ENCODE measurements at places on chromosomes 12 and 14.

DNA sequence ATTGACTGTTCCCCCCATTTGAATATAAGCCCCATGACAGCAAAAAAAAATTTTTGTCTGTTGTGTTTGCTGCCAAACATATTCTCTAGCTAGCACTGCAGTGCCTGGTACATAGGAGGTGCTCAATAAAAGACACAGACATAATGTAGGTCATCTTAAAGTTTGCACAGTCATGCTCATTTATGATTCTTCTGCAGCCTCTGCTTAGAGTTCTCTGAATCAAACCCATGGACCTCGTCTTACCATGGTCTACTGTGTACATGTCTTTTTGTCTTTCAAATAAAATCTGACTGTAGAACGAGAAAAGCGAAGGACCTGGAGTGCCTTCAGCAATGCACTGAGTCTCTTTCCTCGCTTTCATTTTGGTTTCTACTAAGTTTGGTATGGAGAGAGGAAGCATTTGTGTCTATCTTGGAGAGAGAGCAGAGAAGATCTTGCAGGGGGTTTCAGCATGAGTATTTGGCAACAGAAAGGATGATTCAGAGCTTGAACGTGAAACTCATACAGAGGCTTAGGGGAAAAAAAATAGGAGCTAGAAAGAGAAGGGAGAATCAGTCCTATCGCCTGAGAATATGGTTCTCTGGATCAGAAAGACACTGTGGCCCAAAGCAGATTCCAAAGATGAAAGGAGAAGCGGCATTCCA, 38.8 kb upstream of the TMCC3 start:
- no peak for DNase-seq

DNA sequence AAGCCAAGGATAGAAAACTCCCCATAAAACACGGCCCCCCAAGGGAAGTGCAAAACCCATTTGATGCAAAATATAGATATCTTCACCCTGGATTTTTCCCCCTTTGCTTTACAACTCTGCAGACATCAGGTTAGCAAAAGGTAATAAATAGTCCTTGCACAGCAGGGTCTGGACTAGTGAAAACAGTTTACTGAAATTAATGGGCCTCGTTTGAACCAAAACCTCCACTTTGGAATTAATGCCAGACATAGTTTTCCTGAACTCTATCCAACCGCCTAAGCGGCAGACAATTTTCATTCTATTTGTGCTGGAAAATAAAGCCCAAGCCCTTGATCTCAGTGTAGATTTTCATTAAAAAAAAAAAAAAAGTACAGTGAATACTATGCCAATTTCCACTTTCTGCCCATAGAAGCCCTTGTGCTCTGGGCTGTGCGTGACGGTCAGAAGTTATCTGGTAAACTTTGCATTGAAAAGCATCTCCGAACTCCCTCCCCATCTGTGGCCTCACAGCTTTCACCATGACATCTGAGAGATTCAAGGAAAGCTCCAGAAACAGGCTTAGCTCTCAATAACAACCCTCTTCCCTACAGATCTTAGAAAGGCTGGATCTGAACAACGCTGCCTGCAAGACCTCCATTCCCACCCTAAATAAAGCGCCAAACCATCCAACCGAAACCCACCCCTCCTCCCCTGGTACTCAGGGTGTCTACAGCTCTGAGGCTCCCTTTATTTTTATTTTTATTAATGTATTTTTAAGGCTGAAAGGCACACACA, 11.0 kb upstream of the IRF2BPL start:
- no peak for DNase-seq

DNA sequence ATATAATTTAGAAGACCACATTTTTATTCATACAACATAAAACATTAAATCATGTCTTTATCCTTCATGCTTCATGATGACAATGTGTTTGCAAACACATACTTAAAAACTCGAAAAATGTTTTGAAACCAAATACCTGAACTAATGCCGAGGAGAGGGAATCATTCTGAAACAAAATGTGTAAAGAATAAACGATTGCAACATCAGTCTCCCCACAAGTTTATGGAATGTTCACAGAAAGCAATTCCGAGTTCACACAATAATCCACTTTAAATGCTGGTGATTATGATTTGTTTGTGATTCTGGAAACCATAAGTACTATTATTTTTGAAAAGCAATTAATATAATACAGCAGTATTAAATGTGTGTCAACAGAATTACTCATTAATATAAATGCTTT, 84.5 kb upstream of the PDZRN4 start:
- no peak for DNase-seq

DNA sequence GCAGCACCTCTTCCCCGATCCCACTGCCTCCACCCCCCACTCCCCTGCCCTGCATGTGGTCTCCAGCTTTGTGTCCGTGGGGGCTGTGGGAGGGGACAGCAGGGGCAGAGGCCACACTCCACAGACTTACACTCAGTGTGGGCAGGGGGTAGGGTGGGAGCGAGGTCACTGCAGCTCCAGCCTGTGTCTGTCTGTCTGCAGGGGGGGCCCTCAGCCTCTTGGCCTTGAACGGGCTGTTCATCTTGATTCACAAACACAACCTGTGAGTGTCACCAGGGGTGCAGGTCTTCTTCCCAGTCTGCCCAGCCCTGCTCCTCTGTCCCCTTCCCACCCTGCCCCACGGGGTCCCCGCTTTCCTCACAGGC, 6.5 kb downstream of the NOC4L start:
- no peak for DNase-seq

DNA sequence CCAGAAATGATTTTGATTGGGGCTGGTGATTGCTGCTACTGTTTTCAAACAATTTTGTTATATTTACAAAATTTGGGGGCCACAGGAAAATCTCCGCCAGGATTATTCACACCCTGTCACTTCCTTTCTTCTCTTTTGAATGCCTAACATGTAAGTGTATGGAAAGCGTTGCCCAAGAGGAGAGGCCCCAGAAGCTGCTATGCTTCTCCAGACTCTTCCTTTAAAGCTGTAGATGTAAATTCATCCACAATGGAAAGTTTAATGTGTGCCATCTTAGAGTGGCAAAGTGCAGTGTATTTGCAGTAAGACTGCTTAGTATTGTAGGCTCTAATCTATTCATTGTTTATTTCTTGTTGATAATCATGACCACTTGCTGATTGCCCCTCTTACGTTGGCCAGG, 136.7 kb upstream of the LRIG3 start:
- DNase-seq, result no peak

DNA sequence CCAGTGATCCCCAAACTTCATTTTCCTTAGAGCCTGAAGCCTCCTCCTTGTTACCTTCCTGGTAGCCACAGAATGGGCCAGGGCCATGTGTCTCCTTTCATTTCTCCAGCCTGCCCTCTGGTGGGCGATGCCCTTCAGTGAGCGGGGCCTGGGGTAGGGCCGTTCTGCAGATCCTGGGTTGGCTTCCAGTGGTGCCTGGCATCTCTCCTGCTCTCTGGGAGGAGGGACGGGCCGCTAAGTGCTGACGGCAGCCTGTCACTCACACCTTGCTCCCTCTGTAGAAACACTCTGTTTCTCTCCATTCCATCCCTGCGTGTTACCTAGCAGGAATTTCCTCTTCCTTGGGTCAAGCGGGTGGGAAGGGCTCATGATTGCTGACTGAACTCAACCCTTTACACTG, 232.1 kb downstream of the CACNA1C start:
- DNase-seq, result peak; percentile 37

DNA sequence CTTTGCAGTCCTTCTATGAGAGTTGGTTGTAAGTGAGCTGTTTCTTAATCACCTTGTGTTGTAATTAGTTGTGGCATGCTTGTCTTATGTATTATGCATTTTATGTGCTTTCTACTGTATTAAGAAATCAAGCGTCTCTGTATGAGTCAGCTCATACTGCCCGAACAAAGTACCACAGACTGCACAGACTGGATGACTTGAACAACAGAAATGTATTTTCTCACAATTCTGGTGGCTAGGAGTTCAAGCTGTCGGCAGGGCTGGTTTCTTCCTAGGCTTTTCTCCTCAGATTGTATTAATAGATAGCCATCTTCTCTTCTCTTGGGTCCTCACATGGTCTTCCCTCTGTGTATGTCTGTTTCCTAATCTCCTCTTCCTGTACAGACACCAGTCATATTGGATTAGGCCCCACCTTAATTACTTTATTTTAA, 77.7 kb downstream of the FLRT2 start:
- DNase-seq, result no peak

- DNase-seq, result no peak
Measured at GRCh38 chr14:71245659-71246361, 338.6 kb downstream of the PCNX1 start.

DNA sequence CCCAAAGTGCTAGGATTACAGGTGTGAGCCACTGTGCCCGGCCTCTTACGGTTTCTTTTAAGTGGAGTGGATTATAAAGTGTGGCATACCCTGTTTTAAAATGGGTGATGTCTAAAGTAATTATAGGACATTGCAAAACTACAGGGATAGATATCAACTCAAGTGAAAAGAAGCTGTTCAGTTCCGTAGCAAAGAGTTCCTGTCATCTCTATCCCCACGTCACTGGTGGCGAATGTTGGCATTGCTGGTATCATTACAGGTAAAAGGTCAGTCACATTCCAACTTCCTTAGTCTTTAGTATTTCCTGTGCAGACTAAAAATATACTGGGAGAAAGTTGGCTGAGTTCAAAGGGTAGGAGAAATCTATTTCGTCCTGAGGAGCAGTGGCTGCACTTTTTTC, 95.6 kb upstream of the SLC38A2 start:
- DNase-seq, result peak; percentile 83

DNA sequence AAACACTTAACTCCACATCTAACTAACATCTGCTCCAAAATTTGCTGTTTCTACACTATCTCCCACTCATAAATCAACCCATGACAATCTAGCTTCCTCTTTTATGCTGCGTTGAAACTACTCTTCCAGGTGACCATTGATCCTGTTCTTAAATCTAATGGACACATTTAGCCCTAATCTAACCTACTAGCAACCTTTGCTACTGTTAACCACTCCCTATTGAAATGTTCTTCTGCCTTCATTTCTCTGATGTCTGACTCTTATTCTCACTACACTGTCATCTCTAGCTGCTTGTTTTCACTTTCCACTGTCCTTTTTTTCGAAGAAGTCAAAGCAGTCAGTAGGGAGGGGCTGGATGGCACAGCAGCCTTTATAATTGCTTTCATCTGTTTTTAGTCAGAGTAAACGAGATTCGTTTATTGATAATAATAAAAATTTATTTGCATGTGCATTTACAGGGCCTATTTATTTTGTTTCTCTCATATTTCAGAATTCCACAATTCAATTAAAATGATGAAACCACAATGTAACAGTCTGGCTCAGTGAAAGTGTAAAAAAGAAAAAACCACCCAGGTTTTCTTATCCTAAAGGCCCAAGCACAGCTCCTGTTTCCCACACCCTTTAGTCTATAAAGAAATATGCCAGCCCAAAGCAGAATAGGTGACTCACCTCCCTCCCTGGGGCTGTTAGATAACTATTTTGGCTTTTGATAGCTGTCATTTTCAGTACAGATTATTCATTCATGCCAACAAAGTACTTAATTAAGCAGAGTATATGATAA, 44.9 kb downstream of the ATP2B1 start:
- no peak for DNase-seq

DNA sequence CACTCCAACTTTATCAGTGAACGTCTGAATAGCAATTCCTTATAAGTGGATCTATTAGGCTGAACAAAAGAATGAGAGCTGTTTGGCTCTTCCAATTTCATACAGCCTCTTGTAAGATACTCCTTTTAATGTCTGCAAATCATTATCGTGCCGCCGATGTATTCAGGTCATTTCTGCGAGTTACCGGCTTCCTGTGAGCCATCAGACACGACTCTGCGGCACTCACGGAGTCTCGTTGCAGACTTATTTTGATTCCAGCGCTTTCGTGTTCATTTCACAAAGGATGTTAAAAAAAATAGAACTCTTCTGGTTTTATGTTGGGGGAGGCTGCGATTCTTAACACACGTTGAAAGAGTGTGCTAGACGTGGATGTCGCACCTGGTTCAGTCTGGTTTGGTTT, 106.6 kb downstream of the GLT1D1 start:
- DNase-seq, result no peak

DNA sequence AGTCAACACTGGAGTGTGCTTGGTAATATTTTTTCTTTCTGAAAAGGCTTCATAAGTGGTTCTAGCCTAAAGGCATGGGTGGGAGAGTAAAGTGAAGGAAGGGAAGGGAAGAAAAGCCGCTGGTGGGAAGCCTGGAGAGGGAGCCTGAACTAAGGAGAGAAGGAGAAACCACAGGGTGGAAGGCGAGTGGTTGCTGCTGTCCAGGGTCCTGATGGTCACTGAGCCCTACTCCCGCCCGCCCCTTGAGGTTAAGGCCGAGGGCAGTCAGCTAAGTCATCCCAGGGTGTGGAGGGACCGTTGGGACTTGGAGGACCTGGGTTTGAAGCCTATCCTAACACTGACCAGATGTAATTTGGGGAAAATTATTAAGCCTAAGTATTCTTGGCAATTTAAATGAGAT, 189.1 kb downstream of the PIWIL1 start:
- no peak for DNase-seq

DNA sequence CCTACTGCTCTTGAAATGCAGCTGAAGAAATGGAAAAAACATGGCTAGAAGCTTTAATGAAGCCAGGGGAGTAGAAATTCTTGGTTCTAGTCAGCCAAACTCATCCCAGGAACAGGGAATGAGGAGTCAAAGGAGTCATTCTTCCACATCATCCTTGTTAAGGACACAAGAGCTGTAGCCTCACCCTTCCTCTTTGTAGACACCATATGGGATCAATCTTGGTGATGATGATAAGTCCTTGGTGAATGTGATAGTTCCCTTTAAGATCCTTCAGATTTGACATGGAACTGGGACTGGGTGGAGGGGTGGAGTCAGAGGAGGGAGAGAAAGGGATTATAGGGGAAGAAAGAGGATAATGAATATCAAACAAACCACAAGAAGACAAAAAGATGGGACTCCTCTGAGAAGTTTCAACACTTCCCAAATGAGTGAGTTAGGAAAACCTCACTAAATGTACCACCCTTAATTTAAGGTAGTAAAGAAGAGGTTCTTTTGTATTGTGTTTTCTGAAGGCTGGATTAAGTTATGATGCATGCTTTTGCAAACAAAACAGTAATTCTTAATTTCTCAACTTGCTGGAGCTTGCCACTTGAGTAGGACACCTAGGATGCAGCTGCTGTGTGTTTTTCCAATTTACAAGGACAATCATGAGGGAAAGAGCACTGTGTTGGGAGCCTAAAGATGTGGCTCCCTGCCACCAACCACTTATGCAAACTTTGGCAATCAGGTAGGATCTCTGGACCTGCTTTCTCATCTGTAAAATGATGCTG, 104.0 kb downstream of the WIF1 start:
- no peak for DNase-seq

DNA sequence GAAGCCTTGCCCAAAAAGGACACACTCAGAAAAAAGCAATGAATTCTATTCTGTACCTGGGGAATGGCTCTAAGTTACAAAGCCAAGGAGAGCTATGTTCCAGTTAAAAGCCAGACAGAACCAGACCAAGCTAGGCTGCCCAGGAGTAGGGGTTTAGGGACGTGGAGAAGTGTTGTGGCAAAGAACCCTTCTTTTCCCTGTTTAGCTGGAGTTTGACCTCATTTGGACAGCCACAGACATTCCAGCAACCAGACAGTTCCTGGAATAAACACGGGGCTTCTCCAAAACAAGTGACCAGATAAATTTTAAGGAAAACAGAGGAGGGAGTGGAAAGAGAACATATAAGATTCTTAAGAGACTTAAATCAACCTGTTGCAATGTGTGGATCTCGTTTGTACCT, 62.3 kb downstream of the GCH1 start:
- no peak for DNase-seq

Data from HCT116 (cell line).